ENCODE measurements at places on chromosomes 5 and 9.

DNA sequence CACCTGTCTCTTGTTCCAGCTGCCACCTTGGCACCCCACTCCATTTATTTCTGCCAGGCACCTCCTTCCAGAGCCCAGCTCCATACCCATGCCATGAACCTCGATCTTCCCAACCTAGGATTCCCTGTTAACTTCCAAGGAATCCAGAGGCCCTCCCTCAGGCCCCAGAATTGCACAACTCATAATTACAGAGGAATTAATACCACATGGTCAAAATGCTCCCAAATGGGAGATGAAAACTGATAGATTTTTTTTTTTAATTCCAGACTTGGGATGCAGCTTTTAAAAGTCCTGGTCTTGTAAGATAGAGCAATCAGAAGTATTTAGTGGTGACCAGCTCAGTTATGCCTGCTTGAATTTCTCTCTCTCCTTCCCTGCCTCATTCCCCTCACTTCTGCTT is 96.2 kb upstream of the CCDC112 start:
- DNase-seq, result no peak

GRCh38 chr5:98880598-98880997 is 48.2 kb downstream of the CHD1 start:
- no peak for DNase-seq

- no peak for DNase-seq
These were observed 13.3 kb downstream of the HSD17B4 start for GRCh38 chr5:119465640-119466039.

- DNase-seq, result no peak
These were observed 6.1 kb downstream of the SAPCD2 start for GRCh38 chr9:137064027-137064879.

DNA sequence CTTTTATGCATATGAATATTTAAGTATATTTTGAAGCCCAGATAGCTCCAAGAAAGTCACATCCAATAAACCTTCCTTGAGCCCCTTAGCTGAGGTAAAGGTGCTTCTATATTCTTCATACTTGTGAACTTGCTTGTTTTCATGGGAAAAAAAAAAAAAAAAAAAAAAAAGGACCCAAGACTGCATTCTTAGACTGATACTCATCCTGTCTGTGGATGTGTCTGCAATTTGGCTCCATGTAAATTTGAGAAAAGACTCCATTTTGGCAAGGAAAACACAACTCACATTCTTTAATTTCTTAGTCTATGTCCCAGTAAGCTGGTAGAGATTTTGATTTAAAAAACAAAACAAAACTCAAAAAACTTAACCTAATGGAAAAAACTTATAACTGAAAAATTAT is 238.3 kb downstream of the FBXL17 start:
- no peak for DNase-seq
